ENCODE measurements at places on chromosomes 13 and 19.

DNA sequence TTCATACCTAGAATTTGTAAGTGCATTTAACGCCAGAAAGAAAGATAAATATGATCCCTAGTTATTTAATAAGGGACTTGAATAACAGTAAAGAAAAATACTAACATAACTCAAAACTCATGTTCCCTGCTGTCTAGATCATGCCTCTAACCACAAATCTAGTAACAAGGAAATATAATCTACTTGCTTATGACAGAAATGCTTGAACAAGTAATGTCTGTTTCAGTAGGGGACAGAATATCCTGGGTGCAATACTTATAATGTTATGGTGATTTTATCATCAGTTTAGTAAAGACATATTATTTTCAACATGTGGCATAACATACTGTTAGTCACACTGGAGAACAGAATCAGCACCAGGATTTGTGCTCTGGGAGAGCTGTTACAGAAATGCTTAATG is 861.9 kb upstream of the SLITRK1 start:
- DNase-seq, result no peak

GRCh38 chr19:47330466-47330869 is 1.5 kb upstream of the C5AR2 start:
- no peak for DNase-seq

GRCh38 chr19:15769586-15769985 is 17.9 kb upstream of the OR10H5 start:
- no peak for DNase-seq

- DNase-seq, result no peak
Observed at GRCh38 chr13:31199527-31199848, 287 bp upstream of the B3GLCT start.

DNA sequence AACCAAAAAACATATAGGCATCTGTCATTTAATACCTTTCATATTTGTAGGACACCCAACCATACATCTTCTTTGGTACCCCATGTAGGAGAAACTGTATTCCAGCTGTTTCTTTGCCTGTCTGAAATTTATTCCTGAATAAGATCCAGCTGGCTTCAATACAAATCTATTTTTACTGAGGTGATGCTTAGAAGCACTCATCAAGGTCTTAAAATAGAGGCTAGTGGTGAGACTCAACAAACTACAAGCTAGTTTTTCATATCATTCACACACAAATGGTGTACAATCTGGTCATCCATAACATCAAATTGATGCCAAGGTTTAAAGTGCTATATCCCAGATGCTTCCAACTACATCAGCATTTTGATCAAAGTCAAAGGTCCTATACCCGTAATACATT is 1071.3 kb upstream of the MIR17HG start:
- no peak for DNase-seq

DNA sequence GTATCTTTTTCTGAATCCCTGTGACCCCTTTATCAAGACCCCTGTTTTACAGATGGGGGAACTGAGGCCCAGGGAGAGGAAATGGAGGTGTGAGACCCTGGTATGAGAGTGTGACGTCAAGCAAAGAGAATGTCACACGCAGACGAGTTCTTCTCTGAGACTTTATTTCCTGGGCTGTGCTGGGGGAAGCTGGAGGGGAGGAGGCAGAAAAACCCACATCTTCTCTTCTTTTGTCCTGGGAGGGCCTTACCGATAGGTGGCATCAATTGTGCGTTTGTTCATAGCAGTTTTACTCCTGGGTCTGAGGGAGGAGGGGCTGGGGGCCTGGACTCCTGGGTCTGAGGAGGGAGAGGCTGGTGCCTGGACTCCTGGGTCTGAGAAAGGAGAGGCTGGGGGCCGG is 4.9 kb upstream of the KLK15 start:
- no peak for DNase-seq

- no peak for DNase-seq
Observed at GRCh38 chr13:73399347-73400216, 340.8 kb downstream of the KLF5 start.

GRCh38 chr19:47790398-47790814 is 11.9 kb downstream of the SELENOW start:
- DNase-seq, result no peak

GRCh38 chr13:51044023-51044665 is 66.9 kb downstream of the C13orf42 start:
- no peak for DNase-seq

GRCh38 chr19:46367426-46367825 is 20.5 kb downstream of the PPP5C start:
- DNase-seq, result no peak
